Stimulated activated CD4-positive, alpha-beta T cell treated with anti-CD3 and anti-CD28 coated beads, Interleukin-4, amount 100 ng/mL, for 48 hours (primary cell): ENCODE measurements at places on chromosomes 7 and 10.

- DNase-seq, result no peak
Measured at GRCh38 chr7:28668085-28668484, 255.8 kb downstream of the CREB5 start.

GRCh38 chr7:46619723-46620310 lies 698.7 kb upstream of the IGFBP3 start:
- DNase-seq, result no peak

- DNase-seq, result no peak
Measured at GRCh38 chr10:23280419-23281043, 64.1 kb downstream of the C10orf67 start.

- DNase-seq, result no peak
Measured at GRCh38 chr7:104059103-104059502, 69.6 kb upstream of the RELN start.

DNA sequence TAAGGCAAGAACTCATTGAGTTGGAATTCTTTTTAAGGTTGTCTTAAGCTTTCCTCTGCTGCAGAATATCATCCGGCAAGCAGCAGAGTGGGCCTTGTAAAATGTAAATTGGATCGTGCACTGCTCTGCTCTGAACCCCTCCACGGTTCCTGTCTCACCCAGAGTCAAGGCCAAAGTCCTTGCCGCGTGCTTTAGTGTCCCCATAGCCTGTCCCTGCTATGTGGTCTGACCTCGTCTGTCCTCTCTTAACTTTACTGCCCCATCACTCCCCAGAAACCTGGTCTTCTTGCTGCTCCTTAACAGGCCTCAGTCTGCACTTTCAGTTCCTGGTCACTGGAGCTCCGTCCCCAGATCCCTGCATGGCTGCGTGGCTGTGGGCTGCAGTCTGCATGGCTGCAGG lies 121.6 kb upstream of the SDK1 start:
- DNase-seq, result no peak
